ENCODE measurements at places on chromosomes 1 and 21.

GRCh38 chr1:227786673-227787512, 28.6 kb upstream of the PRSS38 start:
- no peak for DNase-seq

- no peak for DNase-seq
Measured at GRCh38 chr1:212791261-212791675, 309 bp downstream of the NSL1 start.

DNA sequence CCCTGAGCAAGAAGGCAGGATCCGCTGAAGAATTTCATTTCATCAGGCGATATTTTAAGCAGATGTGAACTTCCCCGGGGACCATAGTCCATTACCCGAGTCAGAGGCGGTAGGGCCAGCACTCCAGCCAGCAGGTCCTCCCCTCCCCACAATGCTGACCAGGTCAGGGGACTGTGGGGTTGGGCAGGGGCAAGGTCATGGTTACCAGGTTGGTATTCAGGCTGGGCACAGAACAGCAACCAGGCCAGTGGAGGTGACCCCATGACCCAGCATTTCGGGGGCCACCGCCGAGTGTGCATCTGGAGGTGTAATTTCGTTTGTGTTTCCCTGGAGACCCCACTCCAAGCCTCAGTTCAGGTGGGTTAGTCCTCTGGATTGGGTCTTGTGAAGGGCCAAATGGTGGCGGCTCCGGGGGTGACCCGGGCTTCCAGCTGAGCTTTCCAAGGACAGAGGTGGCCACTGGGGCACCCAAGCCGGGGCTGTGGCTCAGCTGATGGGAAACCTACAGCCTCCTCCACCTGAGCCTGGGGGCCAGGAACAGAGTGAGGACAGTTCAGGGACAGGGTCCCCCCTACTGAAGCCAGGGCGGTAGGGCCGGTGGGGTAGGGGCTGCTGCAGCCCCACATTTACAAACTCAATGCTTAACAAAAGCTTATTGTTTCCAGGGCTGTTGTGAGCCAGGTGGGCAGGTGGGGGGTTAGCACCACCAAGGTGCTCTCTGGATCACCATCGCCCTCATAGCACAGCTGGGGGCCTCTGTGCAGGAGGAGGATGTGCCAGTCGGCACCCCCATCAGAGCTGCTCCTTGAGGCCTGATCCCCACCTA, 2.8 kb downstream of the PRDM16 start:
- DNase-seq = no peak

- peak; percentile 15 for DNase-seq
Measured at GRCh38 chr1:16048573-16049189, 5.1 kb downstream of the CLCNKB start.

- DNase-seq = no peak
Measured at GRCh38 chr1:14826172-14826636, 227.7 kb downstream of the KAZN start.

DNA sequence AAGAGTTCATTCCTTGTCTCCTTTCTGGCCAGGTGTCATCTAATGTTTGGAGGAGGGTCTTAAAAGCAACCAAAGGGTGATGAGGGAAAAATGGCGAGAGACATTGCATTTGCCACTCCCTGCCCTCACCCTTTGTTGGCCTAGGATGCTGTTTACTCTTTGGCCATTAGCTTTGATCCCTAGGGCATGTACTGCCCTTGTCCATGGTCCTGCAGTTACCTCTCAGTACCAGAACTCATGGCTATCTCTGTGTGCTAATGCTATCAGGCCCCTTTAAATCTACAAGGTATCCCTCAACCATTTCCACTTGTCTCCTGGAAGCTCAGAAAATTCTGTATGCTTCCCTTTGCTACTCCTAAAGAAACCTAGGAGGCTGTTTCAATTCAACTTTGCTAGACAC, 424.8 kb upstream of the PLXNA2 start:
- no peak for DNase-seq

GRCh38 chr1:2070800-2071530, 20.8 kb downstream of the PRKCZ start:
- no peak for DNase-seq

DNA sequence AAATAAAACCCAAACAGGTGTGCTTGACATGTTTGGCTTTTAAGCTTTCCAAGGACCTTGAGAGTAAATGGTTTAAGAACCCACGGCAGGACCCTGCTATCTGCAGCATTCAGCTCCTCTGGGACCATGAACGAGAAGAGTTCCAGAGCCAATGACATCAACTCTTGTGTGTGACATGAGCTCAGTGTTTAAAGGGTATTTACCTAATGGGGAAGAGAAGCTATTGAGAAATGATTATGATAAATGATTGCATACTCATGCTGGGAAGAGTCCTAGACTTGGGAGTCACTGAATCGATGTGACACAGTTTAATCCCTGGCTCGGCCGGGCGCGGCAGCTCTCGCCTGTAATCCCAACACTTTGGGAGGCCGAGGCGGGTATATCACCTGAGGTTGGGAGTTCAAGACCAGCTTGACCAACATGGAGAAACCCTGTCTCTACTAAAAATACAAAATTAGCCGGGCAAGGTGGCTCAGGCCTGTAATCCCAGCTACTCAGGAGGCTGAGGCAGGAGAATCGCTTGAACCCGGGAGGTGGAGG, 55.4 kb downstream of the KANK4 start:
- DNase-seq = no peak

GRCh38 chr1:212951126-212951946, 995 bp downstream of the VASH2 start:
- DNase-seq = no peak

GRCh38 chr1:193806079-193807048, 620.0 kb upstream of the B3GALT2 start:
- DNase-seq = no peak

- no peak for DNase-seq
Measured at GRCh38 chr1:115837740-115838421, 3.0 kb downstream of the NHLH2 start.

GRCh38 chr1:151820940-151821339, 10.7 kb downstream of the RORC start:
- DNase-seq = no peak

GRCh38 chr1:7991504-7992440, 30.3 kb downstream of the PARK7 start:
- no peak for DNase-seq

DNA sequence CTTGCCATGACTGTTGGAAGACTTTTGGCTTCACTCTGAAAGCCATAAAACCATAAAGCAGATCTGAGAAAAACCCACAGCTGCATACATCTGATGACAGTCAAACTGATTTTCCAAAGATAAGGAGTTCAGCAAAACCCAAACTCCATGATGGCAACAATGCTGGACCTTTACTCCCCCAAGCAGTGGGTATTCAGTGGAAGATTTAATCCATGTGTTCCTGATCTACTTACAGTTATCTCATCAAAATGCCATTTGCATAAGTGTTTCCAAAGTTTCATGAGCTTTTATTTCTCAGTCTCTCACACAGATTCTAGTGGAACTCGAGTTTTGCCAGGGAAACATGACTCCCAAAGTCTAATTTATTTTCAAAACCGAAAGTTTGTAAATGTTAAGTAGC, 184.9 kb downstream of the ZC3H11B start:
- DNase-seq = no peak

DNA sequence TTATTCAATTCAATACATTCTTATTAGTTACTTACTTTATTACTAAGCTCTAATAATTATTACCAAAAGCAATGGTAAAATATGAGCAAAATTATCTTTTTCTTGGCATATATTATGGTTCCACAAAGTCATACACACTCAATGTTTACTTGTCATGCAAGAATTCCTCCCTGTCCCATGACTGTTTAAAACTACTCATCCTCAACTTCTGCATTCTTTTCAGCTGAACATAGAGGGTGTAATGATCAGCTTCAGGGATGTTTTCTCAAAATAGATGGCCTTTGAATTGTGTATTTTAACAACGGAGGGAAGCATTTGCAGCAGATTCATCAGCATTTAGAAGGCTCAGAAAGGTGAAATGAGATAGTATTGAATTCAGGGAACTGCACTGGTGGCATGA, 499.0 kb downstream of the RWDD3 start:
- no peak for DNase-seq

GRCh38 chr1:160459687-160460086, 59.3 kb downstream of the VANGL2 start:
- peak; percentile 40 for DNase-seq

GRCh38 chr1:51928896-51929295, 50.4 kb upstream of the NRDC start:
- DNase-seq = no peak

DNA sequence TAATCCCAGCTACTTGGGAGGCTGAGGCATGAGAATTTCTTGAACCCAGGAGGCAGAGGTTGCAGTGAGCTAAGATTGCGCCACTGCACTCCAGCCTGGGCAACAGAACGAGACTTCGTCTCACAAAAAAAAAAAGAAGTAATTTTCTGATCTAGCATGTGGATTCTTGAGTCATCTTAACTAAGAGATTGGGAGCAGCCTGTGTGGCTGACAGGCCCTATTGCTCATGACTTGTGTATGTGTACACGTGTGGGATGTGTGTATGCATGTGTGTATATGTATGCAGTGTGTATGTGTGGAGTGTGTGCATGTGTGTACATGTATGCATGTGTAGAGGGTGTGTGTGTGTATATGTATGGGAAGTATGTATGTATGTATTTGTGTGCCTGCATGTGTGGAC, 29.5 kb downstream of the DOP1B start:
- no peak for DNase-seq

DNA sequence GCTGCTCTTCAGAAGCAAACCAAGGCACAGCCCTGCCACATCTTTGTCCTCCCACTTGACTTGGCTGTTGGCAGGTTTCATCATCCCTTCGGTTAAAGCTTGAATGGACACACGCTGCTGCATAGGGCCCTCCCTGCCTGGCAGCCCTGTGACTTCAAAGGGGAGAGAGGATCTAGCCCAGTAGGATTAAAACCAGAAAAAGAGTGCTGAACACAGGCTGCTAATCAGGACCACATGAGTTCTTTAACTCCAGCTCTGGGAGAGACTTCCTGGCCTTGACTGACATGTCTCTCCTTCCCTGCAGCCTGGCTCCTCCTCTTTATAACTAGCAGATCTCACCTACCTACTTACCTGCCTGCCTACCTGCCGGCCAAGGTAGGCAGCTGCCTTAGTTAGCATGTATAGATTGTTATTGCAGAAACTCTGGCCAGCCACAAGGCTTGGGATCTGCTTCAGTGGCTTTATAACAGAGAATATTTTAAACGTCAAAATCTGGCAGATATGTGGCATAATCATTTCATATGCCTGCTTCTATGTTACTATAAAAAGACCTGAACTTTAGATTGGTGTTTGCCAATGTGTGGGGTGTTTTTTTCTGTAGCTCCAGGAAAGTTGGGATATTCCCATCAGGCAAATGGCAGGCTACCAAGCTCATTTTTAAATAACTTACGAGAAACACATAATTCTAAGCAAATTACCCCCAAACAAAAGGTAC, 49.4 kb downstream of the ERG start:
- DNase-seq = no peak

DNA sequence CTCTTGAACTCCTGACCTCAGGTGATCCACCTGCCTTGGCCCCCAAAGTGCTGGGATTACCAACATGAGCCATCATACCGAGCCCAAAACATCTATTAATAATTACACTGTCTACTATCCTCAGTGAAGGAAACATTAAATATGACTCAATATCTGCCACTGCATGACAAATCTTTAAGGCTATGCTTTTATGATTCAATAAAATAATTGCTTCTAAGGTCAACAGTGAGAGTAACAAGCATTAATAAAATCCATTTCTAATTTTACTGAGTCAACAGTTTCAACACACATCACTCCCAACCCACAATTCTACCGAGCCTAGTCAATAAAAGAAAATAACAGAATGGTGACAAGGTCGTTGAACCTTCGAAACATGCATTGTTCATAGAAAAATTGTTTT, 125.5 kb upstream of the CHRM3 start:
- DNase-seq = no peak

GRCh38 chr1:77906019-77906545, 17.7 kb downstream of the NEXN start:
- no peak for DNase-seq

- DNase-seq = no peak
Measured at GRCh38 chr1:95554408-95554807, 320.4 kb downstream of the RWDD3 start.

- DNase-seq = no peak
Measured at GRCh38 chr1:112744009-112744578, 29.0 kb upstream of the PPM1J start.

GRCh38 chr1:170155055-170155454, 9.3 kb downstream of the NTMT2 start:
- no peak for DNase-seq

- DNase-seq = no peak
Measured at GRCh38 chr1:205810448-205811157, 2.4 kb downstream of the SLC41A1 start.

- DNase-seq = no peak
Measured at GRCh38 chr1:15391366-15391765, 18.3 kb upstream of the EFHD2 start.

DNA sequence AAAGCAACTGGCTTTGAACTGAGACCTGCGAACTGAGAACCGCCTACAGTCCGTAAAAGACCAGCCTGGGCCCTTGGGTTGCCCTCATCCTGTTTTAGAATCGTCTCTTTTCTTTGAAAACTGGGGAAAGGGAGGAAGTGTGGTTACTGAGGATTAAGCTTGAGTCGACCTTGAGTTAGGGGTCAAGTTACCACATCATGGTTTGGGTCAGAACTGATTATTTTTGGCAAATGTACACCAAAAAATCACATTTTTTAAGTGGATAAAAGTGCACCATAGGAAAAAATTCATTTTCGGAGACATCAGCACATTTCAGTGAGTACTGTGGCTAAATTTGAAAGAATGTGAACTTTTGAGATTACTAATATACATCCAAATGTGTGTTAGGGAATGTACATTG, 76.9 kb upstream of the KAZN start:
- no peak for DNase-seq

DNA sequence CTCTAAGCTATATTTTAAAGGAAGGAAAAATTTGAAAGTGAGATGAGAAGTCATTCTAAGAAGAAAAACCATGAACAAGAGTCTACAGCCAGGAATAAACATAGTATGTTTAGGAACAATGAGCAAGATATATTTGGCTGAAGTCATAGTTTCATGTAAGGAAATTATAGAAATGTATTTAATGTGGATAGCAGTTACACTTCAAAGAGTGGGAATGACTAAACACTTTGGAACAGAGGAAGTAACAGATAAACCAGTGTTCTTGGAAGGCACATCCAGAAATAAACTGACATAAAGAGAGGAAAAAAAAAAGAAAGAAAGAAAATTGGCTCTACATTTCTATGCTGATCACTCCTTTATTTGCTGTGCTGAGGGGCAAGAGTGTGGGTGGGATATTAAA, 18.0 kb downstream of the C8A start:
- no peak for DNase-seq

- no peak for DNase-seq
Measured at GRCh38 chr1:181469829-181470228, 13.5 kb upstream of the CACNA1E start.

DNA sequence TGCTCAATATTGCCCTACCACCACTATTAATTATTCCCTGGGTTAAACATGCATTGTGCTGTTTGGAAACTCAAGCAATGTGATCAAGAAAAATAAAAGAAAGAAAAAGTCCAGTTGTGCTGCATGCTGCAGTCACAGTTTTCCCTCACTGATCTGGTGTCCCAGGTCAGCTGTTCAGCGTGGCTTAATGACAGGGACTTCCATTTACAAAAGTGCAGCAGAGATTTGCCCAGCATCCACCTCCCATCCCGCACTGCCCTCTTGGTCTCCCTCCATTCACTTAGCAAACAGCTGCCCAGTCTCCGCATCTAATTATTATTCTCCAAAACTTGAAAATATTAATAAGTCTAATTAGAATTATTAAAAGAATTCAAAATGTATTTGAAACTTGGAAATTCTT, 2.0 kb upstream of the OR2T4 start:
- DNase-seq = no peak

Measured in activated CD4-positive, alpha-beta T cell treated with anti-CD3 and anti-CD28 coated beads for 4 hours (primary cell).